Neural progenitor cell (in vitro differentiated cells): ENCODE measurements at places on chromosomes 6 and 20. TPM values are rescaled to one million over a fixed set of nuclear protein-coding genes. Genes with fewer than 3 reads are reported as not detected.

DNA sequence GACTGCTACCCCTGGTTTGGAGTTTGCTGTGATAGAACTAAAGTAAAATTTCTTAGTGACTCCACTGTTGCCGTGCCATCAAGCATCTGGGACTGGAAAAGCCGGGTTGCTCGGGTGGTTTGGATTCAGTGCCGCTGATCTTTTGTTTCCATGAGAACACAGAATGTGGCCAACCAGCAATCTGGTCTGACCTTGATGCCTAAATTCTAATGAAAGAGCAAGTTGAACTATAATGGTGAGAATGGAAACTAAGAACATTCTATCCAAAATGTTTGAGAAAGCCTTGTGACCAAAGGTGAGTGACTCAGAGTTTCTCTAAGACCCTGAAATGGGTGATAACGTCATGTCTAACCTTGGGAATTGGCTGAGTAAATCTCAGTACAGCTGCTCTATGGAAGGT, 9.9 kb upstream of the PI16 start:
- peaks cover 7% of the 10 kb centered on the region for H3K4me1 ChIP-seq
- H3K27me3 ChIP-seq = no peaks in the 10 kb centered on the region
- H3K27ac ChIP-seq = no peak overlapping the region
- no peak overlapping the region for H3K4me3 ChIP-seq
- no peaks in the 10 kb centered on the region for H3K36me3 ChIP-seq
- no peak for DNase-seq

GRCh38 chr6:165973473-165973872, 194.2 kb downstream of the TBXT start:
- no peaks in the 10 kb centered on the region for H3K4me1 ChIP-seq
- DNase-seq = no peak
- no peaks in the 10 kb centered on the region for H3K36me3 ChIP-seq
- no peak overlapping the region for H3K4me3 ChIP-seq
- no peak overlapping the region for H3K27ac ChIP-seq

GRCh38 chr20:53652090-53652858, 58.6 kb upstream of the ZNF217 start:
- no peaks in the 10 kb centered on the region for H3K36me3 ChIP-seq
- DNase-seq = no peak

- no peaks in the 10 kb centered on the region for H3K27me3 ChIP-seq
- H3K4me3 ChIP-seq = no peak overlapping the region
- peaks cover 12% of the 10 kb centered on the region for H3K4me1 ChIP-seq
- no peaks in the 10 kb centered on the region for H3K36me3 ChIP-seq
Observed at GRCh38 chr6:44528370-44528644, 140.8 kb downstream of the CDC5L start.

DNA sequence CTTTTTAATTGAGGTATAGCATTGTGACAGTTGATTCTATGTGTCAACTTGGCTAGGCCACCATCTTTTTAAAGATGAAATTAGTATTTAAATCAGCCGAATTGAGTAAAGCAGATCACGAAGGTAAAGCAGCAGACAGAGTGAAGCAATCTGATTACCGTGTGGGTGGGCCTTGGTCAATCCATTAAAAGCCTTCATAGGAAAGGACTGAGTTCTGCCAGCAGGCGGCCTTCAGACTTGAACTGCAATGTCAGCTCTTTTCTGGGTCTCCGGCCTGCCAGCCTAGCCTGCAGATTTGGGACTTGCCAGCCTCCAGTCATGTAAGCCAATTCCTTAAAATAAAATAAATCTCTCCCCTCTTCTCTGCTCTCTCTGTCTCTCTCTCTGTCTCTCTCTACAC, 22.4 kb upstream of the TGM2 start:
- H3K27me3 ChIP-seq = no peaks in the 10 kb centered on the region
- DNase-seq = peak; percentile 41
- no peaks in the 10 kb centered on the region for H3K36me3 ChIP-seq

DNA sequence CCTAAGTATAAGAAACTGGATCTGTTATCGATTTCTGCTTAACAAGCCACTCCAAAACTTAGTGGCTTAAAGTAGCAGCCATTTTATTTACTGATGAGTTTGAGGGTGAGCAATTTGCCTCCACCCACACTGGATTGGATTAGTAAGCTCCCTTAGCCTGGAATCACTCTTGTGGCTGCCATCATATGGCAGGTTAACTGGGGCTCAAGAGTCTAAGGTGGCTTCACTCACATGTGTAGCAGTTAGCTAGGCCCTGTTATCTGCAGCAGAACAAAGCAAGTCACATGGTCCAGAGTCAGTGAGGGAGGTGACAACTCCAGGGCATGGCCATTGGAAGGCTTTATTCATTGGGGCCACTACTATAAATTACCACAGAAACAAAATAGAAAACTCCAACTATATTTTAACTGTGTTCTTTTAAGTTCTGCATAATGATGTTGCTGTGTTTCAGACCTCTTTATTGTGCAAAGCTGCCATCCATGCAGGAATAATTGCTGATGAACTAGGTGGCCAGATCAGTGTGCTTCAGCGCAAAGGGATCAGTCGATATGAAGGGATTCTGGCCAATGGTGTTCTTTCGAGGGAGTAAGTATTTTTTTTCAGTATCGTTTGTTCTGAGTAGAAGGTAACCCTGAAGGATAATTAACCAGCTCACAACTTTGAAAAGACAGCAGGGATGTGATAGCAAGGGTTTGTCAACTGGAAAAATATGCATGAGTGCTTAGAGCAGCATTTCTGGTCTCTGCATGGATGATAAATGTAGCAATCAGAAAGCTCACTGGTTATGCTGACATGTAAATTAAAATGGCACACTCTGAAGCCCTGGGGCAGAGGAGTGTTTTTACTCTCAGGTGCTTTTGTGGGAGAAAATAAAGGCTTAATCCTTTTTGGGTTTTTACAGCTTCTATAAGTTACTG, 49.6 kb downstream of the DCBLD1 start:
- no peak overlapping the region for H3K4me3 ChIP-seq
- DNase-seq = no peak
- H3K36me3 ChIP-seq = no peaks in the 10 kb centered on the region
- peaks cover 11% of the 10 kb centered on the region for H3K4me1 ChIP-seq
- H3K27me3 ChIP-seq = no peaks in the 10 kb centered on the region
- H3K27ac ChIP-seq = no peak overlapping the region

DNA sequence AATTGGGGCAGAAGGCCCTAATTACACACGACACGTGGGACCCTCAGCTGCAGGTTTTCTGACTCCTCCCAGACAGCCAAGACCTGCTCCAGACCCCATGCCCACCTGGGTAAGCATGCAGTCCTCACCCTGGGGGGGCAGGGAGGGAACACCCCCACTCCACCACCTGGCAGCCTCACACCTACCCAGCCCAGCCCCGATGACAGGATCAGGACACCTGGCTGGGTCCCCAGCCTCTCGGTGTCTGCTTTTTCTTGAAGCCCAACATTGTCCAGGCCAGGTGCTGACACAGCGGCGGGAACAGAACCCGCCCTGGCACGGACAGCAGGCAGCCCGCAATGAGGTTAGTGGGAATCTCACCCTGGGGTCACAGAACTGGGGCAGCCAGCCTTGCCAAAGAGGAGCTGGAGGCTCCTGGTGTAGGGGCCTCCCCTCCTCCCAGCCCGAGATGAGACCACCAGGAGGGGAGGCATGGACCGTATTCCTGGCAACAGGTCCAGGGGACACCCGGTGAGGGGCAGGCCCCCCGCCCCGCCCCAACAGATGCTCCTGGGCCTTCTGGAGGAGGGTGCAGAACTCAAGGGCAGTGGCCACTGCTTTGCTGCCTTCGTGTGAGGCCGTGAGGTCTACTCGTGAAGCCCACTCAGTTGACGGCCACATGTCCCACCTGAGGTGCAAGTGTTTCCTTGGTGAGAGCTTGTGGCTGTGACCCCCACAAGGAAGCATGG, 103.8 kb downstream of the DLL1 start:
- H3K4me3 ChIP-seq = no peak overlapping the region
- H3K36me3 ChIP-seq = no peaks in the 10 kb centered on the region
- no peak for DNase-seq
- H3K27ac ChIP-seq = no peak overlapping the region

- H3K27ac ChIP-seq = no peak overlapping the region
- H3K4me3 ChIP-seq = no peak overlapping the region
- H3K4me1 ChIP-seq = no peaks in the 10 kb centered on the region
- H3K36me3 ChIP-seq = no peaks in the 10 kb centered on the region
- peaks cover 13% of the 10 kb centered on the region for H3K27me3 ChIP-seq
Observed at GRCh38 chr20:23232679-23233308, 117.8 kb upstream of the NXT1 start.

DNA sequence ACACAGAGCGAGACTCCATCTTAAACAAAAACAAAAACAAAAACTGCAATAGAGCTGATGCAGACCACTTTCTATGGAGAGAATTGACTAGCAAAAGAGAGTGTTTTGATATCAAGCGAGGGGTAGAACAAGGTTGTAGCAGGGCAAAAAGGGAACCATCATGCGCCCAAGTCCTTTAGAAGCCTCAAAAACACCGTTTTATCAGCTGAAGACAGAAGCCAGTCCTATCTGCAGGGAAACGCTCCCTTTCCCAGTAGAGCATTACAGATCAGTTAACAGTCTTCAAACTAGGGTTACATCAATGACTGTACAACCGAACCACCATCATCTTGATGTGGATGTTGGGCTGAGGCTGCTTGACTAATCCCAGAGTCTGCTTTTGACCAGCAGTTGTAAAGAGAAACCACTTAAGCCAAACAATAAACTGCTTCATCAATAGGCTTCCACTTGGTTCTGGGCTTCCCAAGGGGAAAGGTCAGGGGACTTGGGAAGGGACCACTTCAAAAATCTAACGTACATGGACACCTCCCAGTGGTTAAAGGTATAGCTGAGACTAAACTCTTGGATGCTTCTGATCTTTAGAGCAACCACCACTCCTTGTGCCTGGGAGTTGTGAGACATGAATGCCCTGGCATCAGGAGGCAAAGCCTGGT, 59.6 kb upstream of the SPDEF start:
- no peaks in the 10 kb centered on the region for H3K36me3 ChIP-seq
- H3K4me1 ChIP-seq = peaks cover 7% of the 10 kb centered on the region
- no peak overlapping the region for H3K27ac ChIP-seq
- no peaks in the 10 kb centered on the region for H3K27me3 ChIP-seq

Gene TSPO2
- total RNA-seq = not detected in 2 replicates

Gene ENPP4
- total RNA-seq = 13.1 and 22.9 TPM in 2 replicates

Gene PNPLA1
- not detected in 2 replicates for total RNA-seq

Gene RGS17
- total RNA-seq = 4.8 and 8.1 TPM in 2 replicates
